Chondrocyte (in vitro differentiated cells): ENCODE measurements at places on chromosomes 3 and 15. TPM values are rescaled to one million over a fixed set of nuclear protein-coding genes. Genes with fewer than 3 reads are reported as not detected.

GRCh38 chr3:194876403-194877095 is 190.9 kb downstream of the FAM43A start:
- peaks cover 25% of the 10 kb centered on the region for H3K4me1 ChIP-seq
- no peaks in the 10 kb centered on the region for H3K27me3 ChIP-seq
- no peak overlapping the region for H3K27ac ChIP-seq
- H3K36me3 ChIP-seq: no peaks in the 10 kb centered on the region
- no peak for DNase-seq
- H3K4me3 ChIP-seq: no peak overlapping the region

- DNase-seq: no peak
- peaks cover 2% of the 10 kb centered on the region for H3K36me3 ChIP-seq
- no peak overlapping the region for H3K4me3 ChIP-seq
- H3K4me1 ChIP-seq: peaks cover under 1% of the 10 kb centered on the region
- no peak overlapping the region for H3K27ac ChIP-seq
Measured at GRCh38 chr3:156050918-156051317, 69.5 kb upstream of the KCNAB1 start.

CD86 gene
- not detected in 3 replicates for total RNA-seq

GRCh38 chr3:54353546-54353945 is 231.2 kb downstream of the CACNA2D3 start:
- no peaks in the 10 kb centered on the region for H3K27me3 ChIP-seq
- H3K36me3 ChIP-seq: no peaks in the 10 kb centered on the region
- H3K4me3 ChIP-seq: no peak overlapping the region

DNA sequence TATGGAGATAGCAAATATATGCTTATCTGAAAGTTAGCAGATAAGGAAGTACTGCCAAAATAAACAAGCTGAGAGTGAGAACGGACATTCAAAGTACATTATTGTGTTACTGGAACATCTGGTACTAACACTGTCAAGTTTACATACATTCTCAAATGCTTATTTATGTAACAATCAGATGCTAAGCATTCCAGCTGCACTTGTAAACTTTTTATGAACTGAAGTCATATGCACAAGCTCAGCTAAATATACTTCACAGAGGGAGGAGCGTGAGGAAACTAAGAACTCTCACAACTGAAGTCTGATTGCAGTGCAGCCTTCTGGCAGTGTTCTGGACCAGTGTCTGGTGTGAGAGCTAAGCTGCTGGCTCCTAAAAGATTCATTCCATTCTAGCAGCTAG is 223.7 kb upstream of the NANOGP8 start:
- H3K27ac ChIP-seq: peak overlapping the region; percentile 89
- no peaks in the 10 kb centered on the region for H3K27me3 ChIP-seq
- H3K4me3 ChIP-seq: peak overlapping the region; percentile 52
- DNase-seq: no peak
